Activated naive CD4-positive, alpha-beta T cell treated with anti-CD3 and anti-CD28 coated beads, Interleukin-2, amount 10 ng/mL, durations not matched to agents 7 days and 5 days (primary cell): ENCODE measurements at places on chromosomes 16 and 17.

GRCh38 chr17:71765437-71765836, 355.4 kb upstream of the SOX9 start:
- DNase-seq: no peak

- peak; percentile 70 for DNase-seq
Observed at GRCh38 chr17:55576996-55577586, 65.8 kb upstream of the SMIM36 start.

GRCh38 chr17:31549121-31549524, 157.6 kb downstream of the RAB11FIP4 start:
- DNase-seq: no peak

DNA sequence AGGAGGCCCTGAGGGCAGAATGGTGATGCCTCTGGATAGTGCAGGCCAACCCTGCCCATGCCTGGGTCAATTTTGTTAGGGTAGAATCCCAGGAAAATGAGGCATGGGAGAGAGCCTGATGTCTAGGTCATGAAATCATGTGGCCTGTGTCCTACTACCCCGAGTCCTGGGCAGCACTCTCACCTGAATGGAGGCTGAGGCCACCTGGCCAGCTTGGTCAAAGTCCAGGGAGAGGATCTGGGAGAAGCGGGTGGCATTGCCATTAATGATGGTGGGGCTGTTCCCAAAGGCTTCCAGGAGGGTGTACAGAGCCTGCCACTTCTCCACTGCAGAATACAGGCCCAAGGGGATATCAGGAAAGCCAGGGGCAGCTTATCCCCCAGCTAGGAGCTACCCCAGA, 59.8 kb downstream of the MYO18A start:
- no peak for DNase-seq

DNA sequence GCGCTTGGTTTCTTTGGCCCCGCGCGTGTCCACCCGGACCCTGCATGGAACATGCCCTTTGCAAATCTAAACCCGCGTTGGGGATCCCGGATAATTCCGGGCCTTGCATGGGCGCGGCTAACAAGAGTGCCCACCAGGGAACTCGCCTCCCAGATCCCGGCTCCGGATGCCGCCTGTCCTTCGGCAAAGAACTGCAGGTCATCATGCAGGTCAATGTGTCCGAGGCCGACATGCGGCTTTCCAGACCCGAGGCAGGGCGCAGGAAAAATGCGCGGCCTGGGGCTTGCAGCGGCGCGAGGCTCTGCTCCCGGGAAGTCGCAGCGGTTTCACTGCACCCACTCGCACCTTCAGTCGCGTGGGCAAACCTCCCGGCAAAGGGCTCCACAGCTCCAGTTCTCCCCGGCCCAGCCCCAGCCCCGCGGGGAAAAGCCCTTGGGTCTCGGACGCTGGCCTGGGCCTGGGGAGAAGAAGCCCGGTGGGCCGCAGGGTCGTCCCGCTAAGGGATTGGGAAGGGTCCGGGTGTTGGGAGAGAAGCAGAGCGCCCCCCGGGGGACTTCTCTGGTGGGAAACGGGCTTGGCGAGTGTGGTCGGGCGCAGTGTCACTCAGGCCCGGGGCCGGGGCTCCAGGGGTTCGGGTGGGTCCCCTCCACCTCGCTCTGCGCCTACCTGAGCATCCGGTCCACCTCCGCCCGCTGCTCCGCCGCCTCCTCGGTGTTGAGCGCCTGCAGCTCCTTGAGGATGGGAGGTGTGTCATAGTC, 805 bp downstream of the HNF1B start:
- DNase-seq: peak; percentile 37

- DNase-seq: peak; percentile 19
Observed at GRCh38 chr17:8873801-8874715, 6.6 kb upstream of the PIK3R6 start.

- no peak for DNase-seq
Observed at GRCh38 chr17:81333616-81334368, 38.7 kb upstream of the SLC38A10 start.

DNA sequence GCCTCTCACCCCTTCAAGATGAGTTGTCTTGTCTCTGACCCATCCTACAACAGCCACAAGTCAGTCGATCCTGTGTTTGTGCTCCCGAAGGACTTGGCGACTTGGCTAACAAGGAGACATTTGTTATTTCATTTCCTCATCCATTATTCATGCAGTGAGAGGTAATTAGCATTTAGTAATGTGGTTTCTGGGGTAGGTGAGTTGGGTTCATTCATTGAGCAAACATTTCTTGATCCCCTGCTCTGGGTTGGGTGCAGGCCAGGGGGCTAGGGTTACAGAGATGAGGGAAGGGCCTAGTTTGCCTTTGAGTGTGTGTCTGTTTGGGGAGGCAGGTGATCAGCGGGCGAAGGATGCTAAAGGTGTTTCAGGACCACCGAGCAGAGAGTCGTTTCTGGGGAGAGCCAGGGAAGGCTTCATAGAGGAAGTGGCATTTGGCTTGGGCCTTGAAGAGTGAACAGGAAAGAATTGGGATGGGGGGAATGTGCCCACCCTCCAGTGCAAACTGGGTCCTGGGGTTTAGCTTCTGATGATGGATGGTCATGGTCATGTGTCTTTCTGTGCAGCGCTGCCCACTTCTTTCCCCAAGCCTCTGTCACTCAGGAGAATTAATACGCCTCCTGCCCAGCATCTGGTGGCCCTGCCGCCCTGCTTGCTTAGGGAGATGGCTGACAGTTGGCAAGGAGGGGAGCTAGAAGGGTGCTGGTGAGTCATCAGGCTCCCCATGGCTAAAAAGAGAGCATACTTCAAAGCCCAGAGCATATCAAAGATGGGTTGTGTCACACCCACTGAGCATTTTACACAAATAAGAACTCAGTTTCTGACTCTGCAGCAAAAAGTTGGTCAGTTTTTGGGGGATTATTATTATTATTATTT, 38.5 kb downstream of the MSI2 start:
- peak; percentile 62 for DNase-seq

- no peak for DNase-seq
Observed at GRCh38 chr17:62912363-62912762, 53.7 kb upstream of the TANC2 start.

- DNase-seq: no peak
Observed at GRCh38 chr16:76729525-76729924, 452.3 kb downstream of the CNTNAP4 start.

DNA sequence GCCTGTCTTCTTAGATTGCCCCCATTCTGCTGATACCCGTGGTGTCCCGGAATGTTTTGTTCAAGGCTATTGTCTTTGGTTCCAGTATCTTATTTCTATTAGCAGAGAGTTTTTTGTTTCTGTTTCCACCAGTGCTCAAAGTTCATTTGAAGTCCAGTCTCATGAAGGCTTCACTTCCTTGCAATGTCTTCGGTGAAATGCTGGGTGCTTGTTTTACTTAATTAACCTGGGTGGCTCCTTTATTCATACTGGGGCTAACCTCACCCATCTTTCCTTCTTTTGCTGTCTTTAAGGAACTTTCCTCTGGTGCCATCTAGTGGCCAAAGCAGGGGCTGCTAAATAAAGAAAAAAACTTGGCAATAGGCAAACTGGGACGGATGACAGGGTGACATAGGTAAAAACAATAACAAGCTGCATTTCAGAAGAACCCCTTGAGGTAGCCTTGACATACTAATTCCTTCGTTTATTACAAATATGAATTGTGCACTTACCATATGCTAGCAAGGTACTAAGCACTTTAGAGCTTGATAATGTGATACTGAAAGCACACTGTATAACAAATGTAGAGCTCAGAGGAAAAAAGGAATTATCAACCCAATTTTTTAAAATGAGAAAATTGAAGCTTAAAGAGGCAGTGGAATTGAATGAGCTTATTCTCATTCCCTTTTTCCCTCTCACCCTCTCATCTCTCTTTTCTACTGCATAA, 2.8 kb upstream of the SMIM36 start:
- peak; percentile 77 for DNase-seq
